ENCODE measurements at places on chromosomes 11 and 22.

GRCh38 chr22:26417406-26417805 is 11.7 kb upstream of the ASPHD2 start:
- no peak for DNase-seq

- peak; percentile 28 for DNase-seq
Measured at GRCh38 chr22:39309881-39310714, 9.3 kb downstream of the RPL3 start.

DNA sequence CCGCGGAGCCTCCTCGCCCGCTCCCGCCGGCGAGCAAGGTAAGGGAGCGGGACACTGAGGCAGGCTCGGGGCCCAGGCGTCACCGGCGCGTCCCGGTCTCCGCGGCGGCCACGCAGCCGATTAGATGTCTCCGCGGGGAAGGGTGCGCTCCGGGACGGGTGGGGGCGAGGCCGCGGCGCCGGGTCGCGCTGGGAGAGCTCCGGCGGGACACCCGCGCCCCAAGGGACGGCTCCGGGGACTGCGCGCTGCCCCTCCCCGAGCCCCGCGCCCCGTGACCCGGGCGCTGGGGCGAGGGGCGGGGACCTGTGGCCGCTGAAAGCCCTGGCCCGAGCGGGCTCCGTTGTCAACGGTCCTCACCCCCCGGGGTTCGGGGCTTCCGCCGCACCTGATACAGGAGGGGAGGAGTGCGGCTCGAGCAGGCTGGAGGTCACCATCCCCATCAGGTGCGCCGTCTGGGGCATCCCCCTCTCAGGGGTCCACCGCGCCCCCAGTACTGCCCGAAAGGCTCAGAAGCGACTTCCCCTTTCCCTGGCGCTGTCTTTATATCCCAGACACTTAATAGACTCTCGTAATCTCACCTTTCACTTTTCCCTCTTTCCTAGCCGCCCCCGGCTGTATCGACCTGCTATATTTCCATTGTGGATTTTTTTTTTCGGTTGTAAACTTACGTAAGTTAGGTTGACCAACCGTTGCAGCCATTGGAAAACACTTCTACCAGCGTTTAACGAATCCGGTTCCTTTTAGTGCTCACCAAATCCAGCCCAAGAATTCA is 573 bp downstream of the PPFIA1 start:
- DNase-seq = peak; percentile 64

GRCh38 chr22:21652547-21653545 is 10.7 kb downstream of the SDF2L1 start:
- no peak for DNase-seq

DNA sequence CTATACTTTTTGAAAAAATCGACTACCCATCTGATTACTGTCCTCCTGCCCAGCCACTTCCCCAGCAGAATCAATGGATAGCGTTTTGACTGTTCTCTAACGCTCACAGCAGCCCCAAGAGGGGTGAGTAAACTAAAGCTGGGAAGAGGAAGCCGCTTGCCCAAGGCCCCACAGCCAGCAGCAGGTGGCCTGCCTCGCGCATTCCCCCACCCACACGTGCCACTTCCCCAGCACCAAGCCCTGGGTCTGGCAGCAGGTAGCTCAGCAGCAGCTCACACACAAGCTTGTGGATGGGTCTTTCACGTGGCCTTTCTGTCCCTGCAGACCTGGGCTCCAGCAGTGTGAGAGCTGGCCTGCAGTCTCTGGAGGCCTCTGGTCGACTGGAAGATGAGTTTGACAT is 34.3 kb downstream of the TOM1 start:
- DNase-seq = no peak

DNA sequence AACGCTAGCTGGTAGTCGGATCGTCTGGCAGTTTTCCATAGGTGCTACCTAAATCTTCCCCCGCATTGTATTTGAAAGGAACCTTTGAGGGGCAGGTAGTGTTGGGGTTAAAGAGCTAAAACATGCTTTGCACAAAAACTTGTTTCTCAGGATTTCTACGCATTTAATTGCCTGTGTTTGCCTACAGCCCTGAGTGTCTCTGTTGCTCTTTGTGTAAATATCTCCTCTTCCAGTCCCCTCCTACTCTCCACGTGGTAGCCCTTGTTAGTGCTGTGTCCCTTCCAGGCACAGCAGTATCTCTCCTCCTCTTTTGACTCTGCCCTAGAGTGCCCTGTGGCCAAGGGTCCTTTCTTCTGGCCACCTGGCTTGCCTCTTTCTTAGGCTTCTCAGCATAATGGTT is 81.7 kb downstream of the BARX2 start:
- no peak for DNase-seq

DNA sequence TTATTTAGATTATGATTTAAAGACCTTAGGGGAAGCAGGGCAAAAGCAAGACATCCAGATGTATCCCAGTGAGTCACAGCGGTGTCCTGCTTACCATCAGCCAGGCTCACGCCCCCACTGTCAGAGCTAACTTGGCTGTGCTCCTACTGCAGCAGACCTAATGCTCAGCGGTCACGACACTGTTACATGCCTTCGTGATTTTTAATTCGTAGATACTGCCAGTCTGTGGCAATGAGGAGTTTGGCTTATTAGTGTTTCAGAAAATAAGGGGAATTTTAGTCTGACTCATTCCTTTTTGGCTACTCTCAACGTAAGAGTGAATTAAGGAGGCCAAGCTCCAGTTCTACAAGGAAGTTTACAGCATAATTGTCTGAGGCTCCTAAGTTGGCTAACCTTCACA is 22.7 kb downstream of the EFCAB6 start:
- peak; percentile 93 for DNase-seq

DNA sequence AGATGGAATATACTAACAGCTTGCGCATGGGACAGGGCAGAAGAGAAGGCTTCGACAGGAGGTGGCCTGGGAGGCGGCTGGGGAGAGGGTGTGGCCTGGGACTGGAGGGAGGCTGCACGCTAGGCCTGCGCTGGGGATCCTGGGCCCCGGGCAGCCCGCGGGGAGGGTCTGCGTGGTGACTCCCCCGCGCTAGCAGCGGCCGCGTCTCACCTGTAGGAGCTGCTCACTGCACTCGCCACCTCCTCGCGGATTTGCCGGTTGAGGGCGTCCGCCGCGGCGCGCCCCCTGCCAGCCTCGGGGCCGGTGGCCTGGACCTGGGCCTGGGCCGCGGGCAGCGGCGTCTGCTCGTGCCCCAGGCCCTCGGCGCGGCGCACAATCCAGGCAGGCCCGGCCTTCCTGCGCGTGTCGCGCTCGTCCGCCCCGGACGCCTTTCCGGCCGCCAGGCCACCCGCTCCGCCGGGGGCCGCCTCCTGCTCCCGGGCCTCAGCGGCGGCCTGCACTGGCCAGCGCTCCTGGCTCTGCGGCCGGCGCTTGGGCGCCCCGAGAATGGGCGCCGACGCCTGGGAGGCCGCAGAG is 1.5 kb downstream of the MAP6 start:
- DNase-seq = no peak

GRCh38 chr11:107834995-107835394 is 23.6 kb downstream of the SLC35F2 start:
- DNase-seq = no peak

DNA sequence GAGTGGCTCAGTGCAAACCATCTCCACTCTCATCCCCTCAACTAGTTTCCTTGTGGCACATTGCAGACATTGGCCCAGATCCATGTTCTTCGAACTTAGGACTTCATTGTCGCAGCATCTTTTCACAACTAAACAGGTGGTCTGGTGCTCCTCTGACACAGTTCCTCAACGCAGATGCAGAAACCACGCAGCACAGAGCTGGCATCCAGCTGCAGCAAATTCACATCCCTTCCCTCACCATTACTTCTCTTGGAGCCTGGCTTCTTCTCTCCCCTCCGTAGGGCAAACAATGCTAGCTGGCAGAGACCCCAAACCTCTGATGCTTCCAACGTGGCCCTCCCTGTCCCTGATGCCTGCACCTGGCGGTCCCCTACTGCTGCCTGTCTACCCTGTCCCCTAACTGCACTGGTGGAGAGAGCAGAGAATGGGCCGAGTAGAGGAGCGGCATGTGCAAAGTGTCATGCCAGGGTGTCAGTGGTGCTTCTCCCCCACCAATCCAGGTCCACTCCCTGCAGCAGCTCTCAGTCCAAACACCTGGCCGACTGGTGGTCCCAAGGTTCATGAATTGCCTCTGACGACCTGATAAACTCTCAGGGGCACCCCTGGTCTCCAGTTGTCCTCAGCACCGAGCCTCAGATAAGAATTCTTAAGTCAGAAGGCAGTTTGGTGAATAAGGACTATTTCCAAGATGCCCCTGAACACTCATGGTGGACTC is 18.1 kb downstream of the TMPRSS13 start:
- DNase-seq = no peak

- DNase-seq = peak; percentile 65
Measured at GRCh38 chr22:31346733-31347250, 646 bp upstream of the PATZ1 start.

DNA sequence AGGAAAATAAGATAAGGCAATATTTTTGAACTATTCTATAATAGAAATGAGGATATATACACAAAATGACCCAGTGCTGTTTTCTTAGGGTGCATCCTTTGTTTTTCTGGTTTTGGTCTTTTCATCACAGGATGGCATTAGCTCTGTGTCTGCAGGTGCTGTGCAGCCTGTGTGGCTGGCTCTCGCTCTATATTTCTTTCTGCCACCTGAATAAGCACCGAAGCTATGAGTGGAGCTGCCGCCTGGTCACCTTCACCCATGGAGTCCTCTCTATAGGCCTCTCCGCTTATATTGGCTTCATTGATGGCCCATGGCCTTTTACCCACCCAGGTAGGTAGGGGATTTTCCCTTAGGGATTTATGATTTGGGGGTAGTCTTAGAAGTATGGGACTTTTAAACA is 2.2 kb downstream of the TLCD5 start:
- DNase-seq = no peak

DNA sequence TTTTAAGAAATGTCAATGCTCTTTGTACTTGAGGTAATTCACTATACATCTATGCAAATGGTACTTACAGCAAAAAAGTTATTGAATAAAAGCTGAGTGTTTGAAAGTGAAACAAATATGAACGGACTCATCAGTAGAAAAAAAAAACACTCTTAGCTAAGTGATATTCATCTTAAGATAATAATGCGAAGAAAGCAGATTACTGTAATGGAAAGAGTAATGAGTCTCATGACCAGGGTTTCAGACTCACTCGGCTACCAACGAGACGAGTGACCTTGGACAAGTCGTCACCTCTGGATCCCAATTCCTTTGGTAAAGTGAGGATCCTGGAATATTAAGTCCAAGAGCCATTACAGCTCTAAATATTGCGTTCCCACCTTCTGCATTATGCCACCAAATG is 57.0 kb downstream of the PACSIN2 start:
- DNase-seq = no peak

DNA sequence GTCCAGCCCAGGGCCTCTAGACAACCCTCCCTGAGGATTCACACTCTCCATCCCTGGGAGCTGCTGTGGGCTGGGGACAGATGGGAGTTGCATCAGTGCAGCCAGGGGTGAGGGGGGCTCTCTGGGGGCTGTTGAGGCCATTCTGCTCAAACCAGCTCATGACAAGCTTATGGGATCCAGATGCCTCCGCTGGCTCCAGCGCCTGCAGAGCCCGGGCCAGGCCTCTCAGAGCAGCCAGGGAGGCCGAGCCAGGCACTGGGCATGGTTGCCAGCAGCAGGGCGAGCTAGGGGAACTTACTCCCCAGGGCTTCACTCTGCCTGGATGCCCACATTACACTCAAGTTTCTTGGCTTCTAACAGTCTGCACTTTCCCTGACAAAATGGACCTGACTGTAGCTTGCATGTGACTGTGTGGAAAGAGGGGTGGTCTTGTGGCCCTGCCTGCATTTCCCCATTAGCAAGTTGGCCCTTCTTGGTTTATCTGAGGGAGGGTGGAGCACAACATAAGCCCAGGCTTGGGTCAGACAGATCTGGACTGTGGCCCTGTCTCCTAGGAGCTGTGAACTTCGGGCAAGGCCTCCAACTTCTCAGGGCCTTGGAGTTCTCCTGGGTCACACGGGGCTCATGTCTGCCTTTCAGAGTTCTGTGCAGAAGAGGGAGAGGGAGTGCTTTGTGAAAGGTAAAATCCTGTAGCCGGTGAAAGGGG is 34.5 kb upstream of the CYB5R3 start:
- no peak for DNase-seq

- DNase-seq = no peak
Measured at GRCh38 chr11:134480136-134480712, 68.2 kb upstream of the B3GAT1 start.

DNA sequence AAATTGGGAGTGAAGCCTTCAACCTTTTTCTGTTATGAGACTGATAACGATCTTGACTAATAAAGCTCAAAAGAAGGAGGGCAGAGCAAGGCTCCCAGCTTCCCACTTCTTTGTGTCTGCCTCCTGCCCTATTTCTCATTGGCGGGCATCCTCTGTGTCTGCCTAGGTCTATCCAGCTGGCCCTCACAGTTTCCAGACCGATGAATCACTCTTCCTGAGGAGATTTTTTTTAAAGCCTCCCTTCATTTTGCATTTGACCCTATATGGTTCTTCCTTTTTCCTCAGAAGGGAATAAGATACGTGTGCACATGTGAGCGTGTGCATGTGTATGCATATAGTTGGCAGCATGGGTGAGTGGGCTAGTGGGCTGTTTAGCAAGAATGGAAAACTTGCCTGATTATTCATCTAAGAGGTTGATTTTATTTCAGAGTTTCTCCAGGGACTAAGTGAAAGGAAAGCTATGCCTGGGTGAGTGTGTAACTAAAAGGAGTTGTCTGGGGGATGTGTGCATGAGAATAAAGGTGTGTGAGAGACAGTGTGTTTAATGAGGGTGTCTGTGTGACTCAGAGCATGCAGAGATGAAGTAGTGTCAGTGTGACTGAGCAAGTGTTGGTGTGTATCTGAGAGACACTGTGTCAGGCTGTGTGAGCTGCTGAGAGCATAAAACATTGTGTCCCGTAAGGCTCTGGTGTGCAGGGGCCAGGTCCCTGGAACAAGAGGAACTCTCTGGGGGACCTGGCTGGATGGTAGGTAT is 12.2 kb downstream of the PHLDB1 start:
- DNase-seq = peak; percentile 95

- DNase-seq = peak; percentile 13
Measured at GRCh38 chr22:47837703-47838102, 1075.3 kb downstream of the TBC1D22A start.

DNA sequence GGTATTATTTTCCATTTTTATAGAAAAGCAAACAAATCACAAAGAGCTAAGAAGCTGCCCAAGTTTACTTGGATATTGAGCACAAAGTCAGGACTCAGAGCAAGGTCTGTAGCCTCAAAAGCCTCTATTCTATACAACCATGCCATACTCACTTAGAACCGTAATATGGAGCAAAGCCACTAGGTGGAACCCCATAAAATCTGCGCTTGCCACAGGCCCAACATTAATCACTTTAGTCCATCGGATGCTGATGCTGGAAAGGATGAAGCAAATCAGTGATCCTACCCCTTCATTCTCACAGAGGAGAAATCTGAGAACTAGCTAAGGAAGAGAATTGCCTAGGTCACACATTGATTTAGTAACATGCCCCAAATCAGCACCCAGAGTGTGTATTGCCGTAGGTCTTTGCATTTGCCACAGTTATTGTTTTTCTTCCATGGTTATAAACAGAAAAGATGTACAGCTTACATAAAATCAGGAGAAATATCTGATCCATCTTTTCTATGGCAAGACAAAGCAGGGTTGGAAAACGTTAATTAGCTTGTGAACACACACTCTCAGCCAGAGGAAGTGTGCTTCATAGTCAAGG is 56.7 kb upstream of the RAB38 start:
- DNase-seq = peak; percentile 65

- no peak for DNase-seq
Measured at GRCh38 chr22:26860301-26860700, 202.9 kb downstream of the MIAT start.
